ENCODE measurements at places on chromosomes 7 and 10.
A peak's percentile ranks its signal among the peaks of the same experiment; 100 is the strongest.

DNA sequence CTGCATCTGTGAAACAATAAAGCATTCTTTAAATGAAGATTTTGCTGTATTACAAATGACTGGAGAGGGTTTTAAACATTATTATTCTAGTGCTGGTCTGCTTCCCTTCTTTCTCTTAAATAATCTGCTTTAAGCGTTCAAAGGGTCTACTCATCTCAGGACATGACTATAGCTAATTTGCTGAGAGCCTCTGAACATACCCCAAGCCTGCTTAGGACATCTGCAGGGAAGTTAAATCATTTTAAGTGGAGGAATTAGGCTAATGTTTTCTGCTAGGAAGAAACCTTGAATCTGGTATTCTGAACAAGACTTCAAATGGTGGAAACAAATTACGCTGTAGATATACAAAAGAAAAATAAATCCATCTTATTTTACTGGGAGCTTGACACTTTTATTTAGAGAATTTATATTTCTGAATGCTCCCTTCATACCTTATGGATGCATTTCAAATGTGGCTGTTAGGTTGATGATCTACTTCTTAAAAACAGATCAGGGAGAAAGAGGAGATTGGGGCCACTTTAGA lies 124.4 kb upstream of the ITGB1 start:
- DNase-seq: no peak

GRCh38 chr10:53601260-53601875 lies 828.8 kb upstream of the MBL2 start:
- no peak for DNase-seq

- DNase-seq: peak; percentile 73
Observed at GRCh38 chr10:48634198-48634983, 29.5 kb upstream of the ARHGAP22 start.

GRCh38 chr7:89757910-89758309 lies 396.4 kb upstream of the STEAP1 start:
- no peak for DNase-seq

GRCh38 chr7:43648473-43649406 lies 65.8 kb downstream of the STK17A start:
- DNase-seq: peak; percentile 93

DNA sequence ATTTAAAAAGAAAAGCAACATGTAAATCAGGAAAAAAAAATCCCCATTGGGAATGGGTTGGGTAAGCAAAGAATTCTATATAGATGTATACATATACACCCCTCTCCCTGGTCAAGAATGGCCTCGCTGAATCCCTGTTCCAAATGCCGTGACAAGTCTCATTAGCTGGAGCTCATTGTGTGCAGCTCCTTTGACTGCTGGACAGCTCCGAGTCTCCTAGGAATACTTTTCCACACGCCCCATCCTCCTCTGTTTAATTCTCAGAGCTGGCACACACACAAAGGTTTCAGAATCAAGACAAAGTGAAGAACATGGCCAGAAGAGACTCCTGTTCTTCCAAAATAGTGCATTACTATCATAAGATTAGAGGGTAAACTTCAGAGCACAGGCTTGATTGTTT lies 130.9 kb upstream of the MKLN1 start:
- no peak for DNase-seq

- no peak for DNase-seq
Observed at GRCh38 chr10:127194599-127194998, 1.8 kb downstream of the INSYN2A start.

- DNase-seq: peak; percentile 69
Observed at GRCh38 chr10:48683868-48684267, 805 bp upstream of the WDFY4 start.
